ENCODE measurements at places on chromosomes 7 and 10.
A peak's percentile ranks its signal among the peaks of the same experiment; 100 is the strongest.

- DNase-seq: no peak
These were observed 78.0 kb upstream of the ADRB1 start for GRCh38 chr10:113965683-113966082.

DNA sequence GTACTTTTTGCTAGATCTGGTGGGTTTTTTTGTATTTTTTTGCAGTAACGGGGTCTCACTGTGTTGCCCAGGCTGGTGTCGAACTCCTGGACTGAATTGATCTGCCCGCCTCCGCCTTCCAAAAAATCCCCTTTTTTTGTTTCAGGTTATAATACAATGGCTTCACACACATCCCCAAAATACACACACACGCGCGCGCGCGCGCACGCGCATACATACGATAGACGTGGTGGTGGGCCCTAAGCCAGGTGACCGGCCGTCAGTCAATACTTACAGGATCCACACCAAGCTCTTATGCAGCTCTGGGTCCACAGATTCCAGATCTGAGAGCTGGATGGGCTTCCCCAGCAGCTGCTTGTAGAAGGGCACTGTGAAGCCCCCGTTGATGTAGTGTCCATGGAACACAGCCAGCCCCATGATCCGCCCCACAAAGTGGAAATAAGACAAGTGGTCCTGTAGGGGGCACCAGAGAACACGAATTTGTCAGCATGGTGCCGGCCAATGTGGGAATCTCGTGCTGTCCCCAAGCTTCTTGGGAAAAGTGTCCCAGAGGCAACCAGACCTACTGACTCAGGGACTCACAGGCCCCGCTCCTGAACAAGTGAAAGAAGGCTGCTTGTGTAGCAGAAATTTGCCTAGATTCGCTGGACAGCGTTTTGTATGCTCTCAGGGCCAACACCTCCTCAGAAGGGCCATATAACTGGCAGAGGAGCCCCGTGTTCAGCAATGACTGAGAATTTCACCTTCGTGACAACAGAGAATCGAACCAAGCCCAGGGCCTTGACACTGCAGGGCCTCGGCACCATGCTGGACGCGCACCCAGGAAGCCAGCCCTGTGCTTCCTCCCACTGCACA, 103.6 kb downstream of the SMURF1 start:
- peak; percentile 75 for DNase-seq

DNA sequence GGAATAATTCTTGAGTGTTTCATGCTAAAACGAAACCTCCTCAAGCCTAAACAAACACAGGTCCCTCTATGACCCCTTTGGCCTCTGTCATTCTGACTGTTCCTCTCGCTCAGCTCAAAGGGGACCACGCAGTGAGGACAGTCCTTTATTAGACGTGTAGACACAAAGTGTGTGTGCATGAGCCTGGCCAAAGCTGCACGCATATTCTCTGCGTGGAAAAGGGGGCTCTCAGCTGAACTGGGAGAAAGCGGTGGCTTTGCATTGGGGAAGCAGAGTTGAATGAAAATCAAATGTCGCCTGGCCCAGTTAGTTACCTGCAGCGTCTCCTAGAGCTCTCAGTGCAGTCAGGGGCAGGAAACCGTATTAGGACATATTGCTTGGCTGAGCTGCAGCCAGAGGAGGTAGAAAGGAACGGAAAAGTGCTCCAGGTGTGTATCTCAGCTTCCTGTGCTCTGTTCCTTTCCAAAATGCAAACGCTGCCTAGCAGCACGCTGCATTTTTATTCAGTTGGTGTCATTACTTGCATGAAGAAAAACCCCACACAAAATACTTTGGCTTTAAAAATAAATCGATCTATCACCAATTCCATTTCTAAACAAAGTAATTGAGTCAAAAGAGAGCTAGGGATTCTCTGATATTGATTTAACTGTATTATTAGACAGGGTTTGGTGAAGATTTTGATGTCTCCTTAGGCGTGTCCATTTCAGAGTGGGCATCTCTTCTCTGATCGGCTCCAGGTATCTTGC, 4.9 kb downstream of the GATA3 start:
- DNase-seq: no peak

- DNase-seq: no peak
These were observed 460.2 kb downstream of the GRM8 start for GRCh38 chr7:126792521-126792920.

- no peak for DNase-seq
These were observed 4.9 kb downstream of the COL17A1 start for GRCh38 chr10:104080762-104081161.

DNA sequence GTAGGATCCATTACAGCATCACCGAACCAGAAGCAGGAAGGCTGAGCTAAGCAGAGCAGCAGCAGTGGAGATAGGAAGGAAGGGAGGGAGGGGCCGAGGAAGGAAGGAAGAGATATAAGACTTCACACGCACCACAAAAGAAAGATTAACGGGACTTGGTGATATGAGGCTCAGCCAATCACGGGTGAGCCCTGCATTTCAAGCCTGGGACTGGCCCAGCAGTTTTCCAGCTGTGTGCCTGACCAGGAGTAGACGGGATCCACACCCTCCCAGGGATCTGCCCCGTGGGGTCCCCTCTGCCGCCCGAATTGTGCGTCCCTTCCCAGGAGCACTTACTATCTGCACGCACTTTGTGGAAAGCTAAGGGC, 16.2 kb downstream of the ATG9B start:
- no peak for DNase-seq

DNA sequence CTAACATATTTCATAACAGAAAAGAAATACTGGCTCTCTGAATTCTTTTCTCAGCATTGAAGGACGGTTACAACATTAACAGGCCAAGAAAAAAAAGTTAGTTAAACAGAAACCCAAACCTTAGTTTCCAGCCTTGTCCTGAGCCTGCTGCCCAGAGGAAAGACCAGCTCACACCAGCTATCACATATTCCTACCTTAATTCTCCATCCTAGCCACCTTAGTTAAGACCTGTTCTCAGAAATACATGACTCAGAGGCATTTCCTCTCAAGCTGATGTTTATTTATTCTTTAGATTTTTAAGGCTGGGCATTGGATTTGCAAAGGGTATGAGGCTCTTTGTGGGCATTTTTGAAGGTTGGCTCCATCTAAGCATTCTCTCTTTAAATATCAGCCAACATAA, 34.3 kb upstream of the ADAM12 start:
- DNase-seq: no peak

- DNase-seq: no peak
These were observed 36.7 kb upstream of the RADIL start for GRCh38 chr7:4919969-4920766.

DNA sequence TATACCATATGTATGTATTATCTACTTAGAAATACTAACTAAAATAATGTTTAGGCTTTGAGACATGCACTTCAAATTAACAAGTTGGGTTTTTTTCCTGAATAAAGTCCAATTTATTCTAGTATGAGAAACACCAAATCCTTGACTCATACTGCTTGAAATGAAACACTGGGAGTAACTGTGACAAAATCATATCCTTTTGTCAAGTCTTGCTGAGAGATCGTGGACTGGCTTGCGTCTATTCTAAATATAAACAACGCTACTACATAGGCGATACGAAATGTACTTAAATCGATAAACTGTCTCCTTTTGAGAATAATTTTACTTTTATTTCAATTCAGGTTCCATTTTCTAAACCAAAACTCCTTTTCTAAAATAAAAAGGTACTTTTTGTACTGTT, 16.3 kb downstream of the SMURF1 start:
- no peak for DNase-seq

DNA sequence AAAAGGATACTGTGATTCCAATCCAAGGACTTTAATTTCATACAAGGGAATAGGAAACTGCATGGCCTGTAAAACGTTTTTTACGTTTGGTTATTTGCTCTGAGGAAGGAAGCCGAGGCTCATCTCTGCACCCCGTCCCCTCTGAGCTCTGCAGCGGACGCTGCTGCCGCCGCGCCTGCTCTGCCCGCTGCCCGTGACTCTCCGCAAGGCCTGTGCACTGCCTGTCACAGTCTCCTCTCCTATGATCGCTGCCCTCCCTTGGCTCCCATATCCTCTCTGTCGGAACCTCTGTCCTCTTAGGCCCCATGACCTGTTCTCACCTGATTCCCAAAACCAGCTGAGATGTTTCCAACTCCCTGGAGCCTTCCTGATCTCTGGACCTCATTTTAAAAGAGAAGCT, 320.3 kb upstream of the ZNF32 start:
- DNase-seq: no peak

DNA sequence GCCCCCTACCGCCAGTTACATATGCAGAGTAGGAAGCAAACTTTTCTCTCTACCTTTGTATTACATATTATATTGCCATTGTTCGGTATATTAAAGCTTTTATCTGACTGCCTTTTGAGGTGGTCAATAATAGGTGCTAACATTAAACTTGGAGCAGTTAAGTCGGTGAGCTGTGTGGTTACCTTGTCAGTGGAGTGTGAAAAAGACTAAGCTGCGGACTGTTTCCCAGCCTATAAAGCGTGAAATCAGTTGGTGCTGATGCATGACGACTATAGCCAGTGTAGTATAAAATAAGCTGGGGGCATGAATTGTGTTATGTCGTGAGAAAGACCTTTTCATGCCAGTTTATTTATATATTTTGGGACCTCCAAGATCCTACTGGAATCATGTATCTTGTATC, 33.7 kb downstream of the R3HCC1L start:
- no peak for DNase-seq

DNA sequence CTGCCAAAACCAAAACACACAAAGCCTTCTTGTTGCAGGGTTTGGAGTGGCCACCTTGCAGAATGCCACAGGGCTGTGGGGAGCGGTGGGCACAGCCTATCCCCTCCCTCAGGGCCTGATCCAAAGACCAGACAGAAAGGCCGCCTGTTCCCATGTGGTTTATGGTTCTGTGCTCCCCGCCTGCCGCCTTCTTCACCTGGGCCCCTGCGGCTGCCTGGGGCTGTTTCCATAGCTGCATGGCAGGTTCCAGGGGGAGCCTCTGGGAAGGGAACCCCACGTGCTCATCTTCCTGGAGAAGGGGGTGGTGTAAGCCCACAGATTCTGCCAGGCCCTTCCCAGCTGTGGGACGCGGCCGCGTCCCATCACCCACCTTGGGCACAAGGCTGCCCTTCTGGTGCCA, 70.7 kb upstream of the EZH2 start:
- DNase-seq: no peak

GRCh38 chr10:77841711-77842375, 84.7 kb downstream of the DLG5 start:
- no peak for DNase-seq

GRCh38 chr7:37930226-37930948, 9.9 kb downstream of the EPDR1 start:
- no peak for DNase-seq

GRCh38 chr7:16914771-16915170, 33.0 kb upstream of the AGR3 start:
- no peak for DNase-seq

- DNase-seq: no peak
These were observed 148.7 kb downstream of the C1GALT1 start for GRCh38 chr7:7330997-7331396.

DNA sequence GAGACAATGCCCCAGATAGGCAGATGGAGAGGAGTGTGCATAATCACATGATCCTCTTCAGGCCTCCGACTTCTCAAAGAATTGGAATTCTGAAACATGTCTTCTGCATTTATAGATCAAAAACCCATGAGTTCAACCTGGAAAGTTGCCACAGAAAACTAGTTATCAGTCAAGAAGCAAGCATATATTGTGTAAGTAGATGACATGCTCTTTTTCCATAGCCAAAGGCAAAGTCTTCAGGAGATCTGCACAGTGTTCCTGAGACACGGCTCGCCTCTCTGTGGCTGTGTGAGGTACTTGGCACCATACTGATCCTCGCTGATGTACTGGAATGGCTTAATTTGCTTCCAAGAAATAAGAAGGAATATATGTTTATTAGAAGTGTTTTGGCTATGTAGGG, 213.5 kb upstream of the MKI67 start:
- DNase-seq: no peak

- no peak for DNase-seq
These were observed 187.2 kb upstream of the CSTF2T start for GRCh38 chr10:51886438-51887068.

- DNase-seq: no peak
These were observed 62.0 kb upstream of the NAMPT start for GRCh38 chr7:106346678-106347217.

DNA sequence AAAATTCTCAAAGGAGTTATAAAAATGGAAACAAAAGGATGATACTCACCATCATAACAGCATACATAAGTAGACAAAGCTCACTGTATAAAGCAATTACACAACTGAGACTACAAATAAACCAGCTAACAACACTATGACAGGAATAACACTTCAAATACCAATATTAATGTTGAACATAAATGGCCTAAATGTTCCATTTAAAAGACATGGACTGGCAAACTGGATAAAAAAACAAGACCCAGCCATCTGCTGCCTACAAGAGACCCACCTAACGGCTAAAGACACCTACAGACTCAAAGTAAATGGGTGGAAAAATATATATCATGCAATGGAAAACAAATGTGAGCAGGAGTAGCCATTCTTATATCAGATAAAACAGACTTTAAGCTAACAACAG, 69.2 kb upstream of the DDC start:
- DNase-seq: no peak

- DNase-seq: no peak
These were observed 45.5 kb upstream of the RNF148 start for GRCh38 chr7:122748195-122748594.

- no peak for DNase-seq
These were observed 64.3 kb upstream of the AGK start for GRCh38 chr7:141486959-141487358.

GRCh38 chr10:98414932-98415730, at the start of gene PYROXD2:
Gene PYROXD2 (minus strand): TSS chr10:98415182. CDS start chr10:98415135, 47 bp downstream.
- DNase-seq: peak; percentile 64

DNA sequence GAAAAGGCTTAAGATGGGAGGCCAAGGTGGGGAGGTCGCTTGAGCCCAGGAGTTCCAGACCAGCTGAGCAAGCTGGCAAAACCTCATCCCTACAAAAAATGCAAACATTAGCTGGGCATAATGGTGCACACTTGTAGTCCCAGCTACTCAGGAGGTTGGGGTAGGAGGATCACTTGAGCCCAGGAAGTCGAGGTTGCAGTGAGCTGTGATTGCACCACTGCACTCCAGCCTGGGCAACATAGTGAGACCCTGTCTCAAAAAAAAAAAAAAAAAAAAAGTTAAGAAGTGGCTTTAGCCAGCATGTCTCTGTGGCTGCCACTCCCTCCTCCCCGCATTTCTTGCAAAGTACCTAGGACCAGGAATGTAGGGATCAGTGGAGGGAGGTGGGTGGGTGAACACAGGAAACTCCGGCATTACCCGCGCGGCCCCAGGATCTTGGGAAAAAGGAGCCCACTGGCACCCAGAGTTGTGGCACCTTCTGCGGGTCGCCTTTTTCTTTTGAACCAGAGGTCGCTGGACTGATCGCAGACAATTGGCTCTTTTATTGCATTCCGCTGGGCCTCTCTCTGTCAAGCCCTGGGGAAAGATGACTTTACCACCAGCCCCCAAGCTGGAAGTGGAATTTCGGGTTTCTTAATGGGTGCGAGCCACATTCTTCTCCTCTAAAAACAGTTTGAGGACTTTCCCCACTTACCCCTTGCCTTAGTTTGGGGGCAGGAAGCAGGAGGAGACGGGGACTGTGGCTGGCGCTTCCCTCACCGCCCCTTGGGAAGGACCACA, 3.5 kb downstream of the VGF start:
- DNase-seq: no peak

- DNase-seq: no peak
These were observed 162.7 kb downstream of the PRKAG2 start for GRCh38 chr7:151714201-151714600.

GRCh38 chr7:108030516-108030915, 27.6 kb upstream of the LAMB1 start:
- no peak for DNase-seq

All from activated CD8-positive, alpha-beta memory T cell treated with anti-CD3 and anti-CD28 coated beads, Interleukin-2, amount 50 U/mL, for 48 hours (primary cell).